ENCODE measurements at places on chromosomes 1 and 21. TPM values are rescaled to one million over a fixed set of nuclear protein-coding genes. Genes with fewer than 3 reads are reported as not detected.

Gene LRRC52
- not detected for total RNA-seq

Gene SMCP
- not detected for total RNA-seq

DNA sequence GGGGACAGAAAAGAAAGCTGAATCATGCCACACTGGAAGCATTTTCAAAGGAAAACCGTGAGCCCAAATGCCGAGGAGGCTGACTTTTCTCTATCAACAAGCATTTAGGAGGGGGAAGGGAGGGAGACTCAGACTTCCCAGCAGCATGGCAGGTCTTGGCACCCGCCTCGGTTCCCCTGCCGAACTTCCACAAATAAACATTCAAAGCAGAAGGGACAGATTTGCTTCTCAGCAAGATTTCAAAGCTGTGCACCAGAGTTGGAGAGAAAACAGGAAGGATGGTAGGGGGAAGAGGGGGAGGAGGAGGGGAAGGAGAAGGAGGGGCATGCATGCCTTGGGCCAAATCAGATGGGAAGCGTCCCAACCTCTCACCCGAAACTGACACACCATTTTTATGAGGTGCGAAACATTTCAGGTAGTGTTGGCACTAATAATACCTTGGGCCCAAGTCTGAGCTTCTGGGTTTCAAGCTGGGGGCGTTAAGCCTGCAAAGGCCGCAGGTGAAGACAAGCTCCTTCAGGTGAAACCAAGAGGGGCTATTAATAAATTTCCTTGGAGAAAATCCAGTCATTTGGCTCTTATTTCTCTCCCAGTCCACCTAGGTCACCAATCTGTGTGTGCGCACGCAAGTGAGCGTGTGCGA, 26.4 kb downstream of the ABCA4 start:
- DNase-seq, result no peak

- DNase-seq, result no peak
These were observed 158.3 kb upstream of the RNPC3 start for GRCh38 chr1:103367186-103367585.

GRCh38 chr1:209585672-209586071, 2.2 kb downstream of the CAMK1G start:
- no peak for DNase-seq
